ENCODE measurements at places on chromosomes 6 and 20.
A peak's percentile ranks its signal among the peaks of the same experiment; 100 is the strongest.

- DNase-seq = no peak
These were observed 32.1 kb upstream of the PNRC1 start for GRCh38 chr6:89048288-89048923.

DNA sequence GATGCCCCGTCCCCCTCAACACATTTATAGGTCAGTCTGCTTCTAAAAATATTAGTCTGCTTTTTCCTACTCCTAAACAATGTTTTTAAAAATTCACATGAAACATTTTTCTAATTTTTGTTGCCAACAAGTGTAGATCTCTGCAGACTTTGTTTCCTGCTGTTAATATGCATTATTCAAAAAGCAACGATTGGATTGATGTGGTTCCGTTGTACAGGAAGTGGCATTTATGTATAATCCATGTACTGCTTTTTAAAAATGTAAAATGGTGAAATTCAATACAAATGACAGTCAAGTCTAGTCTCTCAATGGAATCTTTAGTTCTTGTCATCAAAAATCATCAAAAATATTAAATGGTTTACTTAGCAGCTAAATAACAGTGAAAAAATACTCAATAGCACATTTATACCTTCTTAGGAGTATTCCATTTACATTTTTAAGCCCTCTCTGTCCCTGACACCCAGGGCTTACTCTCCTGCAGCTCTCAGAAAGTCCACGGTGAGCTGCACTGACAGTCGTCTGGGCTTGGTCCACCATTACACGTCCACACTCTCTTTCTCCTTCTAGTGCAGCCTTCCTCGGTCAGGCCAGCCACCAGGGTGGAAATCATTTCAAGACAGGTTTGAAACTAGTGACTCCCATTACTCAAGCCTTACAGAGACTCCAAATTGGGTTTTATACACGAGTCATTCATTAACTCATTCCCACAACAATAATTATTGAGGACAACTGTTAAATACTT is 211.5 kb downstream of the TMEM200A start:
- no peak for DNase-seq

DNA sequence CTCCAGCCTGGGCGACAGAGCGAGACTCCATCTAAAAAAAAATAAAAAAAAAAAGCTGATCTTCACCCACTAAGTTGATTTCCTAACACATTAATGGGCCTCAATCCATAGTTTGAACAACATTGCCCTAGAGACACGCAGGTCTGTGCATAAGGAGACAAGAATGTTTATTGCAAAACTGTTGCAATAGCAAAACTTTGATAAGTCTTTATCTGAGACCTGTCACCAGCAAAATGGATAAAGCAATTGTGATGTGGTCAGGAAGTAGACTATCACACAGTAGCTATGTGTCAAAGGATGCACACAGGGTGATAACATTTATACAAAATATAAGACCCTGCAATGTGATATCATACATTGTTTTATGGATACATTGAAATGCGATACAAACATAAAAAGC is 4.2 kb upstream of the ITPR3 start:
- no peak for DNase-seq

DNA sequence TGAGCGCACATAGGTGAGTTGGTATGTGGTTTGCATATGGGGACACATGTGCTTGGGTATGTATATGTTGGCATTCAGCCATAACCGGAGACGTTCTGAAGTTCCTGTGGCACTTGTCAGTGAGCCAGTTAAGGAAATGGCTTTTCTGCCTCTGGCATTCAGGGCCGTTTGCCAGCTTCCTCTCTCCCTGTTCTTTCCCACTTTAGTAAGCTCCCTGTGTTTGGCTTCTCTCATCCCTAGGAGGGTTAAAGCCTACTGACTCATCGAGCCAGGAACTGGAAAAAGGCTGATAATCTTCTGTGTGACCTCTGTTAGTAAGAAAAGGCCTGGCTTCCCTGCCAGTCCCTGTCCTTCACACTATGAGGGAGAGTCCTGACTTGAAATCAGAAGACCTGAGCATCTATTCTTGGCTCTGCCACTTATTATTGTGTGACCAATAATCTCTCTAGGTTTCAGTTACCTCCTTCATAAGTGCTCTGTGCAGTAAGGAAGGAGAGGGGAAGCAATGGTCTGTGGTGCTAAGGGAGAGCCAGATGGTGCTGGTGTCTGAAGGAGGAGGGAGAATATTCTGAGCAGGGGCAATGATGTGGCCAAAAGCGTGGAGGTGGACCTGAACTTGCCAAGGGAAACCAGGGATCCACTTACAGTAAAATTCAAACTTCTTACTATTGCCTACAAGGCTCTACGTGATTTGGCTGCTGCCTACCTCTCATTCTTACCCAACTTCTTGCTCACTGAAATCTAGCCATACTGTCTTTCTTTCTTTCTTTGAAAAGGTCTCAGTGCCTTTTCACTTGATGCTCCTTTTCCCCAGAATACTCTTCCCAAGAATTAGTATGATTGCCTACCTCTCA is 31.4 kb downstream of the ACSS2 start:
- peak; percentile 37 for DNase-seq

DNA sequence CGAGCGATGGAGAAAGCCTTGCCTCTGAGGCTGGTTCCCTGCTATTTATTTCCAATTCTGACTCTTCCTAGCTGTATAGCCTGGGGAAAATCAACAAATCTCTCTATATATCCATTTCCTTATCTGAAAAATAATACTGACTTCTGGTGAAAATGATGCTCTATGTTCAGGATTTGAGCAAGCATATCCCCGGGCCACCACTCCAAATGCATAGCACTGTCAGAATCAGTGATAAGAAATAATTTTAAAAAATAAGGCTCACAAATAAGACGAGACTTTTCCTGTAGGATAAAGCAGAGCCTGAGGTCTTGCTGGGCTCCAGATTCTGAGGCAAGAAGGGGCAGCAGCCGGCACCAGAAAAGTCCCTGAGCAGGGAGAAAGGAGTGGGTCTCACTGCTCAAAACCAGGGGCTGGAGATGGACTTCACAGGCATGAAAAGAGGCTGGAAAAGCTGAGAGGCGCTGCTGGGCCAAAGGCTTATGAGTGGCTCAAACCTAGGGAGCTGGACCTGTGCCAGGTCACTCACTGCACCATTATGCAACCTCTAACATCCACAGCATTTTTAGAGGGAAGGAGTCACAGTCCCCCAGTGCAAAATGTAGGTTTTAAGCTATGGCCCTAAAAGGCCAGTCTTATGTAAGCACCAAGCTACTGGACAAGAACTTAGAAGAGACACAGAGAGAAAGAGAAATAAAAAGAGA is 48.1 kb upstream of the SLC17A4 start:
- DNase-seq = peak; percentile 49

- DNase-seq = peak; percentile 8
These were observed 1.3 kb downstream of the EPPIN start for GRCh38 chr20:45545754-45546453.

GRCh38 chr20:23586735-23587525 is 18.6 kb upstream of the CST9L start:
- no peak for DNase-seq

GRCh38 chr20:41316051-41316450 is 1.5 kb downstream of the ZHX3 start:
- peak; percentile 48 for DNase-seq
